ENCODE measurements at places on chromosomes 12 and 14. TPM values are rescaled to one million over a fixed set of nuclear protein-coding genes. Genes with fewer than 3 reads are reported as not detected.

The PTGDR gene
- 2.0 TPM for total RNA-seq

The KRT79 gene
- total RNA-seq = 163 TPM

The CIT gene
- total RNA-seq = 12.4 TPM

The TMEM52B gene
- not detected for total RNA-seq

The XPOT gene
- total RNA-seq = 37.6 TPM

DNA sequence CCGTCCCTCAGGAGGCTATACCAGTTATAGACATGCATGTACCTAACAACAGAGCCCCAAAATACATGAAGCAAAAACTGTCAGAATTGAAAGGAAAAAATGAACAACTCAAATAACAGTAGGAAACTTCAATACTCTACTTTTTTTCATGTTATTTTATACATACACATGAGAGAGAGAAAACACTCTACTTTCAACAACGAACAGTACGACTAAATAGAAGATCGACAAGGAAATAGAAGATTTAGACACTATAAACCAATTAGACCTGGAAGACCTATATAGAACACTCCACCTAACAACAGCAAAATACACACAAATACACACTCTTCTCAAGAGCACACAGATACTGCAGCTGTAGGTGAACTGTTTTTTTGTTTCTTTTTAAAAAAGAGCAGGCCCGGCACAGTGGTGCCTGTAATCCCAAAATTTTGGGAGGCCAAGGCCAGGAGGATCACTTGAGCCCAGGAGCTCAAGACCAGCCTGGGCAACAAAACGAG is 34.7 kb upstream of the PNMA1 start:
- no peak for DNase-seq

DNA sequence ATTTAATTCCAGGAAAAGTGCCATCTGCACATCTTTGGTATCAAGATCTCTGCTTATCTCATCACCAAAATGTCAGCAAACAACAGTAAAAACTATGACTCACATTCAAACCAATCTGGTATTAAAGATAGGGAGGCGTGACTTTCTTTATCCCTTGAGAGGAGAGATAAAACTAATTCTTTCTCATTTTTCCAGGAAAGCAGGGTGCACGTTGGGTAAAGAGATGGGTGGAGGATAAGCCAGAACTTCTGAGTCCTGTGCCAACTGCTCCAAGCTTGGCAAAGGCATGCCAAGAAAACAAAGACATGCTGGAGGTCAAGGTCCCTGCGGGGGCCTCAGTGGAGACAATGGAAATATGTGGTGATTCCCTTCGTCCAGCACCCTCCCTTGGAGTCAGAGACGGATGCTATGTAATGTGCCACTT is 225.8 kb upstream of the PLXNC1 start:
- no peak for DNase-seq

DNA sequence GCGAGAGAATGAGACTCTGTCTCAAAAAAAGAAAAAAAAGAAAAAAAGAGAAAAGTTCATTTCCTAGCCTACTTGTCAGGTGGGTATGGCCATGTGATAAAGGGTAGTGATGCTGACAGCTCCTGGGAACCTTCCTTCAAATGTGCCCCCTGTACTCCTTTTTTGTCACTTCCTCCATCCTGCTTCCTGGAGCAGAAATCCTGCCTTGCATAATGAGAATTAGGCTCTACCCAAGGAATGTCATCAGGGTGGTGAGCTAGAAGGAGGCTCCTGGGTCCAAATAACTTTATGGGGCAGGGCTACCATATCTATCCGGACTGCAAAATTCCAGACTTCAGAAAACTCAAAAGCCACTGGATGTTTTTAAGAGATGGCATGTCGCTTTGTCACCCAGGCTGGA is 27.8 kb upstream of the FBXO34 start:
- no peak for DNase-seq

DNA sequence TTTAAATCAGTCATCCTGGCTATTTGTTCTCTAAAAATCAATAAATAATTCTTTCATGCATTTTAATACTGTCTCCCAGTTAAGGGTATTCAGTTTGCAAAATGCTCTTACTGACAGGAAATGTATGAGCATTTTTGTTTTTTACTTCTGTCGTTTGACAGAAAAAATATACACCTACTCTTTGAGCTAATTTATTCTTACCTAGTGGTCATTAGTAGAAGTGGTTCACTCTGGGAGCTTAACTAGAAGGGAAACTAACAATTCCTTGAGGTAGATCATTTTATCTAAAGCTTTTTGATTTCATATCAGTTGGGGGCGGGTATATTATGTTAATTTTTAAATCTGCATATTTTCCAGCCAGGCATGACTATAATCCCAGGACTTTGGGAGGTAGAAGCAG is 33.8 kb upstream of the PAPLN start:
- no peak for DNase-seq

DNA sequence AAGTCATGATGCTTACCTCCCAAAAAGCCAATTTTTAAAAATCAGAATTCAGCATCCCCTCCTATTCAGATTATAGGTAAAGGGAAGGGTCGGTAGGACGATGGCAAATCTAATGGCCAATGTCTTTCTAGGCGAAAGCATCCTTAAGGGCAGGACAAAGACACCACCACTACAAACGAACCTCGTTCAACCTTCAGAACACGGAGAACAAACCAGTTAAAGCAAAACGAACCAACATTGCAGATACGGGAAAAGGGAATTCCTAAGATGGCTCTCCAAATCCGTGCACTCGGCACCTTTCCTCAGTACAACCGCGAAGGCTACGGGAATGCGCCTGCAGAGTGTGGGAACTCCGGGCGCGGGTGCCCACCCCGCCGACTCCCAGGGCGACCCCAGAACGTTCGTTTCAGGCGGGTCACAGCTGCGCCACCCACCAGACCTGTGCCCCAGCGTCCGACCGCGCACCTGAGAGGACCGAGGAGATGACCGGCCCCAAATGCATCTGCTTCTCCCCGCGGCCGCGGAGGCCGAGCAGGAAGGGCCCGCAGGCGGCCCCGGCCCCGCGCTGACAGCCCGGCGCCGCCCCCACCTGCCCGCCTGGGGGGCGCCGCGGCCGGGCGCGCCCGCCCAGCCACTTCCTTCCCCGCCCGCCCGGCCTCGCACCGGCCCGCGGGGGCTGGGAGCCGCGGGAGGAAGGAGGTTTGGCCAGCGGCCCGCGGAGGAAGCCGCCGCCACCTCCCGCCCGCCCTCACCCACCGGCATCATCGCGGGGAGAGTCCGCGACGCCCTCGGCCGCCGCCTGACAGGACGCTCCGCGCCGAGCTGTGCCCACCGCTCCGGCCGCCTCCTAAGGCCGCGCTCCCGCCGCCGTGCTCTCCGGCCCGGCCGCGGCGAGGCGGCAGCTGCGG is 578 bp downstream of the PPP1R13B start:
- DNase-seq = peak; percentile 71

DNA sequence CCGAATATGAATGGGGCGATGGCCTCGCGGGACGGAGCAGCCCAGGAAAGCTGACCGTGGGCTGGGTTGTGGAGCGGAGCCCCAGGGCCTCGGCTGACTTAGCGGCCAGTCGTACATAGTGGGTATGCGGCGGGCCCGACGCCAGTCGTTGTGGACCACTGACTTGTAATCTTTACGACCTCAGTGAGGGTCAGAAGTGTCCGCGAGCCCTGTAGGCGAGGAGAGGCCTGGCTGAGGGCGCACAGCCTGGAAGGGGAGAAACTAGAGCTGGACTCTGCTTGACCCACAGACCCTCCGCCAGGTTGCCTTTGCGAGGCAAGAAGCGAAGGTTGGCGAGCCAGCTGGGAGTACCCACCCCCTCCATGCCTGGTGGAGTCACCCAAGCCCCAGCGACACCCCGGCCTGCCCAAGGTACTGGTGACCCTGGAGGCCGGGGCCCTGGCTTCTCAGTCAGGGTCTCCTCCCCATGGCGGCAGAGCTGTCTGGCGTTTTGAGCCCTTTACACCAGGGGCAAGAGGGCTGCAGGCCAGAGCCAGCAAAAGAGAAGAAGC is 15.6 kb upstream of the DYNC1H1 start:
- peak; percentile 83 for DNase-seq

GRCh38 chr14:34403646-34404045 is 58.4 kb downstream of the SPTSSA start:
- DNase-seq = no peak

DNA sequence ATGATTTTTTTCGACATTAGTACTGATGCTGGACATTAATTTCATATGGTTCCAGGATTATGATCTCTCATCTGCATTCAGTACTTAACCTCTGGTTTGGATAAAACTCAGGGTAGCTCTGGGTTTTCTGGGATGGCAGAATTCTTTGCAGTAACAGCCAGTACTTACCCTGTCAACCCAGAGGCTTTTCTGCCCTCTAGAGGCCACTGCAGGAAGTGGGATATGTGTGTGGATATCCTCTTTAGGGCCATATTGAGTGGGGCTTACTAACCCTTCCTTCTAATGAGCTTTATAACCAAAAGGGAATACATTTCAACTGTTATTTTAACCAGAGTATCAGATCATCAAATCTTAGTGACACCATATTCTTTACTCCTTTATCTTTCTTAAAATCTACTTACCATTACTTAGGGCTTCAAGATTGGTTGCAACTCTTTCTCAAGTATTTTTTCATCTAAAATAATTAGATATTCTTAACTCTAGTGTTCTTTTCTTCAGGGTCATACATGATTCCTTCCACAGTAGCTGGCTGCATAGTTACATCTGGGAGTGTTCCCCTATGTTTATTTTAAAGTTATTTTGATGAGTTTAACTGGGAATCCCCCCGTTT is 488.0 kb upstream of the STXBP6 start:
- DNase-seq = no peak

GRCh38 chr14:70976591-70976990 is 69.3 kb downstream of the PCNX1 start:
- DNase-seq = no peak

All from suprapubic skin (tissue), 4 donors.